ENCODE measurements at places on chromosomes 6 and 20.
A peak's percentile ranks its signal among the peaks of the same experiment; 100 is the strongest.

DNA sequence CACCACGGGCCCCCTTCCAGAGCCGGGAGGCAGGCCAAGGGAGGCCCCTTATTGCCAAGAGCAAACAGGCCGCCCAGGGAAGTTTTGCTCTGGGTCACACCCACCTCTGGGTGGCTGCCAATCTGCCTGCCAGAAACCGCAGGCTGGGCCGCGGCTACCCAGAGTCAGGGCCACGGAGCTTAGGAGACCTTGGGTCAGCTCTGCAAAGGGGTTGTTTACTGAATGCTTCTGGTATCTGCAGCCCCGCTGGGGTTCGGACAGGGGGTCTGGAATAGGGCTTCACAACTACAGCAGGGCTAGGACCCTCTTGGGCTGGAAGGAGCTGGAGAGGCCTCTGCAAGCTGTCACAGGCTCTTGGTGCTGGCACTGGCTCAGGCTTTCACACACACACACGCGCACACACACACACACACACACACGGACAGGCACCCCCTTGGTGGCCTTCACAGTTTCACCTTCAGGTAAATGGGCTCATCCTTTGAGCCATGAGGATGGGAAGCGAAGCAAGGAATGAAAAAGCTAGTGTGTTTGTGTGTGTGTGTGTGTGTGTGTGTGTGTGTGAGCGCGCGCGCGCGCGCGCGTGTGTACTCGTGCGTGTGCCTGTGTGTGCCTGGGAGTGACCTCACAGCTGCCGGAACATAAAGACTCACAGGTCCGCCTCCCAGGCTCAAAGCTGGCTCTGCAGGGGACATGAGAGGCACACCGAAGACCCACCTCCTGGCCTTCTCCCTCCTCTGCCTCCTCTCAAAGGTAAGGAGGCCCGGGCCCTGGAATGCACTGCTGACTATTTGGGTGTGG, at the start of gene CCN5:
CCN5 (plus strand) TSS at position 669 of the 798 bp plus-strand sequence; CDS start at position 691, 22 bp downstream.
- no peak for DNase-seq

GRCh38 chr20:1626528-1627199, 6.9 kb upstream of the SIRPB1 start:
- DNase-seq = peak; percentile 1

DNA sequence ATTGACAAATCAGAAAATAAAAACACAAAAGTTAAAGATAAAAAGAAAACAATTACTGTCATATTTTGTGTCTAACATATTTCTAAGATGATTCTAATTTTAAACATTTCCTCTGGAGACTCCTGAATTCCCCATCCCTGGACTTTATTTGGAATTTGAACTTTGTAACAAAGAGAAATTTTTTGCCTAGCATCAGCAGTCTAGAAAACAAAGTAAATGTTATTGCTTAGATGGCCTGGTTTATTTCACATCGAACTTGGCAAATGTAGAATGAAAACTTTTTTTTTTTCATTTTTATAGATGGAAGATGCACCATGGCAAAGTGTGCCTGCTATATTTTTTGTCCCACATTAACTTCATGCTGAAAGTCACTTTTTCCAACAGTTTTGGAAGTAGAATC, 159.1 kb downstream of the TBX18 start:
- DNase-seq = no peak

- peak; percentile 41 for DNase-seq
These were observed 23.5 kb upstream of the IBTK start for GRCh38 chr6:82270881-82271635.

DNA sequence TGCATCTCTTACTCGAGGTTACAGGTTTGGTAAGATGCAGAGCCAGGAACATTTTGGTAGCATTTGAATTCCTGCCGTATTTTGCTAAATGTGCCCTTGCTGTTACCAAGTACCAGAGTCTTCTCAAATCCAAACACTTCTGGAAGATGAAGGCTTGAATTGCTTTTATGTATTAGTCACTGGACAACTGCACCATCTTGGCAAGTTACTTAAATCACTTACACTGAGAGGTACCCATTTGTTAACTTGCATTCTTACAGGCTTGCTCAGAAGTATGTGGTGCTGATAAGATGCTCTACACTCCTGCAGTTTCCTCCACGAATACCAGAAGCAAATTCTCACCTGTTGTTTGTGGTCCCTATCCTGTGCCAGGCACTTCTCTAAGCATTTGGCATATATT, 12.7 kb downstream of the IL22RA2 start:
- DNase-seq = no peak

GRCh38 chr20:11675920-11676629, 241.6 kb upstream of the BTBD3 start:
- DNase-seq = no peak

DNA sequence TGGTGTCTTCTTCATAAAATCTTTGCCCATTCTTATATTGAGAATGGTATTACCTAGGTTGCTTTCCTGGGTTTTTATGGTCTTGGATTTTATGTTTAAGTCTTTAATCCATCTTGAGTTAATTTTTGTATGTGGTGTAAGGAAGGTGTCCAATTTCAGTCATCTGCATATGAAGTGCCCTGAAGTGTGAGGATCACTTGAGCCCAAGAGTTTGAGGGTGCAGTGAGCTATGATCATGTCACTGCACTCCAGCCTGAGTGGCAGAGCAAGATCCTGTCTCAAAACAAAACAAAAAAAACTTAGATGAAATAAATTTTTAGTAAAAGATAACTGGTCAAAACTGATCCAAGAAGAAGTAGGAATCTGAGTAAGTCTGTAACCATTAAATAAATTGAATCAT, 215.4 kb downstream of the TBC1D7 start:
- no peak for DNase-seq

DNA sequence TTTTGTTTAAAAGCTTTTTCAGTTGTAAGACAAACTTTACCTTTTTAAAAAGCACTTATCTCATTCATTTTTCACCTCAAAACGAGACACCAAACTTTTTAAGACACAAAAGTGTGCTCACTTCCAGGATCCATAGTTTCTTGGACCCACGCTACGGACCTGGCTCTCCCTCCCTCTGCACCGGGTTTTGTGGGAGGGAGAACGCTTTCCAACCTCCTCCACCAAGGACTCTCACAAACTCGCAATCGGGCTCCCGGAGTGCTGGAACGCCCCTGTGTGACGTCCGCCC, 436 bp downstream of the CAGE1 start:
- no peak for DNase-seq

DNA sequence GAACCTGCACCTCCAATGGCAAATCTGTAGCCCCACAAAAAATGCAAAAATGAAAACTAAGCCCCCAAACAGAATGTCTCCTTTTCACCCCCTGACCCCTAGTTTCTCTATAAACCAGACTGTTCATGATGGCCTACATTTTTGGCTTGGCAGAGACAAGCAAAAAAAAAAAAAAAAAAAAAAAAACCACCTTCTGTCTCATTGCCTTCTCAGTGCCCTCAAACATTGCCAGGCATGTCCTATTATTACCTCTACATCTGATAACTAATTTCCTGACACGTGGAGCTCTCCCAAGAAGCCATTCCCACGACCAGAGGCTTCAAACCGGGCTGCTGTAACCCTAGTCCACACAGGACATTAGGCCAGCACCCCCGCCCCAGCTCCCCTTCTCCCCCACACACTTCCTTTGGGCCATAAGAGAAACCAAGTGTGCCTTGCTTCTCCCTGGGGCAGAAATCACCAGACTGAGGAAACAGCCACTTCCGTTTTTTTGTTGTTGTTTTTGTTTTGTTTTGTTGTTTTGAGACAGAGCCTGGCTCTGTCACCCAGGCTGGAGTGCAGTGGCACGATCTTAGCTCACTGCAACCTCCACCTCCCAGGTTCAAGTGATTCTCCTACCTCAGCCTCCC, 65.4 kb downstream of the GPR6 start:
- no peak for DNase-seq

DNA sequence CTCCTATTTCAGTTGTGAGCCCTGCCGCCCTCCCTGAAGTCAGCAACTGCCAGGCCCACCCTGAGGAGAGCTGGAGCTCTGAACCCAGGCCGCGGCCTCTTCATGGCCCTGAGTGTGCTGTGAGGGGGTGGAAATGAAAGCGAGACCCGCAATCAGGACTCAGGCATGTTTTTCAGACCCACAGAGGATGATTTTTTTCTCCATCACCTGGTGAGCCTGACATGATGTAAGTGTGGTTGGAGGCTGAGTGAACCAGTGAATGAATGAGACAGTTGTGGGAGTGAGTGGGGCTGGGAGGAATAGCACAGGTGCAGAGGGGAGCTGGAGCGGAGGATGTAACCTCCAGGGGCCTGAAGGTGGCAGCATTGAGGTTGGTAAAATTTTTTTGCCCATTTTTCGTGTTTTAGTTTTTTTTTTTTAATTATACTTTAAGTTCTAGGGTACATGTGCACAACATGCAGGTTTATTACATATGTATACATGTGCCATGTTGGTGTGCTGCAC, 18.3 kb downstream of the RAET1L start:
- DNase-seq = peak; percentile 68

Measured in germinal center (tissue), 1 donor.